Karpas-422 (cell line): ENCODE measurements at places on chromosomes 6 and 20.

DNA sequence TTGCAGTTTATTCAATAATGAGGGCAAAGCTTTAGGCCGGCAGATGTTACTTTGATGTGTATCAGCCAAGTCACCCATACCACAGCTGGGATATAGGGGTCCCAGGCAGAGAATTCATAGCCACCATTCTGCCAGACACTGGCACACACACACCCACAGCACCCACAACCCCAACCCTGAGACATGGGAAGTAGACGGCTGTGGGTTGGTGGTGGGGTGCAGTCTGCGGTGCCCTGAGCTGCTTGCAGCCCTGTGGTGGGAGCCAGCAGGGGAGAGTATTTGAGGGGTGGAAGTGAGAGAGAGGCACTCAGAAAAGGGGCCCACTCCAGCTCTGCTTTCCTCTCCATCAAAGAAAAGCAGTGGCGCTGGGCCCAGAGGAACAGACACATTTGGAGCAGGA is 125.3 kb downstream of the FOXO3 start:
- DNase-seq: no peak

DNA sequence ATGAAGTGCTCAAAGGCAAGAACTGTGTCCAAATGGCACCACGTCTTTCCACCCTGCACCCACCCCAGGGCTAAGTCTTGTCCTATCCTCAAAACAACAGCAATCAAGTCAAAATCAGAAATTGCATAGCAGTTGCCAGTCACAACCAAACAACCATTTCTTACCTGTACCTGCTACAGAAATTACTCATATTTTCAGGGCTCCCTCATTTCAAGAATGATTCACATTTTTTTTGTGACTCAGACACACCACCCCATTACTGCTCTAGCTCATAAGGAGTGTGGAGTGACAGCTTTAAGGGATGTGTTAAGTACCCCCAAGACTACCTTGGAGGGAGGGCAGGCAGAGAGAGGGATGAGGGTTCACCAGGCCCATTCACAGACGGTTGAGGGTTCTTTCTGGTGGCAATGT is 111.7 kb downstream of the TRERF1 start:
- DNase-seq: no peak

GRCh38 chr20:1229541-1229940 is 3.7 kb downstream of the RAD21L1 start:
- DNase-seq: no peak

GRCh38 chr6:130229645-130230044 is 6.9 kb upstream of the SAMD3 start:
- DNase-seq: no peak

GRCh38 chr20:36917943-36918342 is 33.6 kb downstream of the SAMHD1 start:
- no peak for DNase-seq

DNA sequence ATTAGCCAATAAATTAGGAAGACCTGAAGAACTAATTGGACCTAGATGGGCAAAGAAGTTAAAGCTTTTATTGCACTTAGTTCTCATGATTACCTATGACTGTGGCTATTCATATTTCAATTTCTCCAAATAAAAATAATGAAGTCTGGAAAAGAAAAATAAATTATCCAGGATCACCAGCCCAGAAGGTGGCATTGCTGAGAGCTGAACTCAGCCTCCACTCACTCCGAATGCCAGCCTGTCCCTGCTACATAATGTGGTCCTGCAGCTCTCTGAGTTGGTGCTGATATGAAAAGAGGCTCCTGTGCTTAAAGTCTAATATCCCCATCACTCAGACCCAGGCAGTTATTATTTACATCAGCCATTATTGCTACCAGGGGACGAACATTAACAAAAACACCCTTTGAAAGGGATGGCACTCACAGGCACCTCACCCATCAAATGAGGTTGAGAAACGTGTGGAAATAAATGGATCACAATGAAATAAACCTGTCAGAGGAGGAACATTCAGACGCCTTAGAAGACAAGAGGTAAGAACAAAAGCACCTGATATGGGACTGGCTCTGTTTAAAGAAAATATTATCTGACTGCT is 649.7 kb upstream of the CHD6 start:
- DNase-seq: no peak

- DNase-seq: no peak
These were observed 259.8 kb downstream of the UST start for GRCh38 chr6:149006671-149007070.

DNA sequence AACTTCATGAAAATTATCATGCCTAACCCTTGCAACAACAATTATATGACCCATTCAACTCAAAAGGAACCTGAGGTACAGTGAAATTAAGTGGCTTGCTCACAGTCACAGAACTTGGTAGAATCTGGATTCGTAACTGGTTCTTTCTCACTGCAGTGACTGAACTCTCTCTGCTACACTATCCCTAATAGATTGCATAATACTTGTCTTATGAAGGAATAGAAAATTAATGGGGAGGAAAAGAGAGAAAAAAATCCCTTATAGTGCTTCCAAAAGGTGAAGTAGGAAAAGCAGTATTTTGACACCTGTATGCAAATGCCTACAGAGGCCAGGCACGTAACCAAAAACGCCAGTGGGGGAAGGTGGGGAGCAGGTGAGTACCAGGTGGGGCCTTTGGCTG is 186.6 kb downstream of the LY86 start:
- no peak for DNase-seq

DNA sequence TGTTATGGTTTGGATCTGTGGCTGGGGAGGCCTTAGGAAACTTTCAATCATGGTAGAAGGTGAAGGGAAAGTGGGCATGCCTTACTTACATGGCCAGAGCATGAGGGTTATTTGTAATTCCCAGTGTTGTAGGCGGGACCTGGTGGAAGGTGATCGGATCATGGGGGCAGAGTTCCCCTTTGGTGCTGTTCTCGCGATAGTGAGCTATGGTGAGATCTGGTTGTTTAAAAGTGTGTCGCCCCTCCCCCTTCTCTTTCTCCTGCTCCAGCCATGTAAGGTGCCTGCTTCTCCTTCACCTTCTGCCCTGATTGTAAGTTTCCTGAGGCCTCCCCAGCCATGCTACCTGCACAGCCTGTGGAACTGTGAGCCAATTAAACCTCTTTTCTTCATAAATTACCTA is 145.8 kb downstream of the TFAP2C start:
- DNase-seq: no peak

DNA sequence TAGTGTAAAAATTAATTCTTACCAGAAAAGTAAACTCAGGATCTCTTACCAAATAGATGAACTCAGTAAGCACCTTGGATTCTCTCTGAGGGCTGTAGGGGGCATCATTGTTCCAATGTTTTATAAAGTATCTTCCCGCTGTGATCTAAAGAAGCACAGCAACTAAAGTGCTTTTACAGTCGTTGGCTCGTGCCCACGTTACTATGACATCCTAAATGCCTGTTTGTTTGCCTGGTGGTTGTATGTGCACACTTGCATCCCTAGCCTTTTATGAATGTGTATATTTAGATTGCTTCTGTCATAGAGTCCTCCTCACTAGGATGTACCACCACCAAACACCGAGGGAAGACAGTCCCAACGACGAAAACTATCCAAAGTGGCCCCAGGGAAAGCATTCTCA is 34.5 kb downstream of the SLX4IP start:
- peak; percentile 84 for DNase-seq

- no peak for DNase-seq
These were observed 86.6 kb downstream of the THBS2 start for GRCh38 chr6:169166896-169167580.

GRCh38 chr6:140376209-140376608 is 1001.8 kb upstream of the CITED2 start:
- no peak for DNase-seq

- no peak for DNase-seq
These were observed 63.3 kb downstream of the FAM50B start for GRCh38 chr6:3912361-3913076.

GRCh38 chr6:43887340-43887858 is 117.4 kb downstream of the VEGFA start:
- DNase-seq: no peak

- no peak for DNase-seq
These were observed 37.9 kb upstream of the SNAP25 start for GRCh38 chr20:10180651-10181235.

DNA sequence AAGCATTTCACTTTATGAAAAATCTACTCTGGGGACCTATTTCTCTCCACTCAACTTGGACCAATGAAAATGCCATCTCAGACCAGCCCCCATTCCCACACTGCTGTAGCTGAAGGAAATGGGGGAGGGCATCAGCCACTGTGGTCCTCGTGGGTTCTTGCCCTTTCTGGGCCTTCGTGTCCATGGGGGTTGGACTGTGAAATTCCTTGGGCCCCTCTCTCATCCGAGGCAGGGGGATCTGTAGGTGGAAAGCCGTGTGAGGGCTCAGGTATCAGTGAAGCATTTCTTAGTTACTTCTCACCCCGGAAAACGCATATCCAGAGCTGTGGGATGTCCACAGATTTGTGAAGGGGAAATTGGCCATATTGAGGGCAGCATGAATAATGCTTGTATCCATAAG is 147.9 kb downstream of the CDC5L start:
- DNase-seq: no peak

- DNase-seq: no peak
These were observed 307.0 kb downstream of the TAF4 start for GRCh38 chr20:61758564-61759200.

DNA sequence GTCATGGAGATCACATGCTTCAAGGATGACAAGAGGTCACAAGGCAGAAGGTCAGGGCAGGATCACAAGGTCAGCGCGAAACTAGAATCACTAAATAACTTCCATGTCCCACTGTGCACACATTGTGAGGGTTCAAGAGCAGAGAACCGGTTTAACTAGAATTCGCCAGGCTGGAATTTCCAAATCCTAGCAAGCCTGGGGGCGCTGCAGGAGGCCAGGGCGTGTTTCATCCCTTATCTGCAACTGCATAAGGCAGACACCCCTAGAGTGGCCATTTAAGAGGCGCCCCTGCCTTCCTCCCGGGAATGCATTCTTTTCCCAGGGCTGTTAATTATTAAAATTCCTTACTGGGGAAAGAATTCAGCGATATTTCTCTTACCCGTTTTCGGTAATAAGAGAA is 40.2 kb upstream of the SLC22A1 start:
- no peak for DNase-seq

GRCh38 chr20:20060234-20060998 is 8.1 kb downstream of the CFAP61 start:
- DNase-seq: no peak

- peak; percentile 61 for DNase-seq
These were observed 127.4 kb downstream of the CD24 start for GRCh38 chr6:106847116-106847515.

GRCh38 chr6:117624869-117625481 is 22.7 kb upstream of the GOPC start:
- peak; percentile 47 for DNase-seq

- DNase-seq: no peak
These were observed 190.6 kb upstream of the PMEPA1 start for GRCh38 chr20:57900226-57900905.

DNA sequence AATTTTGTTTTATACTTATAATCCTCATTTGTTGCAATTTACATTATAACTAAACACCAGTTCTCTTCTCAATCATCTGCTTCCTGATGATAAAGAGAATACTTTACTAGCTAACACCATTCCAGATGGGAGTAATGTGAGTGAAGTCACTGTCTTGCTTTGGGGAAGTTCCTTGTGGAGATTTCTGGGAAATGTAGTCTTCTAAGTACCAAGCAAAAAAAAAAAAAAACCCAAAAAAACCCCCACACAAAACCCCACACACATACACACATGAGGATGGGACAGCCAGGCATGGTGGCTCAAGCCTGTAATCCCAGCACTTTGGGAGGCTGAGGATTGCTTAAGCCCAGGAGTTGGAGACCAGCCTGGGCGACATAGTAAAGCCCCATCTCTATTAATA is 2.2 kb upstream of the SNPH start:
- no peak for DNase-seq

GRCh38 chr20:39133201-39133600 is 171.1 kb downstream of the DHX35 start:
- DNase-seq: no peak

GRCh38 chr6:114810468-114810867 is 467.6 kb upstream of the HS3ST5 start:
- DNase-seq: no peak

DNA sequence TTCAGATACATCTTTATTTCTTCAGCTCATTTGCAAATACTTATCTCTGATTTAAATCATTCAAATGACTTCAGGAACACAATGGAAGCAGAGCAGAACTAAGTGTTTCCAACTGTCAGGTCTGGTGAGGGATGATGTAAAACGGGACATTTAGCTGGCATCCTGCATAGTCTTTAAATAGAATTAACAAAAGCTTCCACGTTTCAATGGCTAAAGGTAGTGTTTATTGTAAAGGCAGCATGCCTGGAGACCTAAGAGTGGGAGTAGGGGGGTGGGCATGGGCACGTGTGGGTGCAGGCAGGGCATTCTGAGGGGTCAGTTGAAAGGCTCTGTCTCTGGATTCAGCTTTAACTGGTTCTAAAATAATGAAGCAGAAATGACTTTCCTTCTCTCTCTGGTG is 174.9 kb downstream of the PLCB1 start:
- no peak for DNase-seq

DNA sequence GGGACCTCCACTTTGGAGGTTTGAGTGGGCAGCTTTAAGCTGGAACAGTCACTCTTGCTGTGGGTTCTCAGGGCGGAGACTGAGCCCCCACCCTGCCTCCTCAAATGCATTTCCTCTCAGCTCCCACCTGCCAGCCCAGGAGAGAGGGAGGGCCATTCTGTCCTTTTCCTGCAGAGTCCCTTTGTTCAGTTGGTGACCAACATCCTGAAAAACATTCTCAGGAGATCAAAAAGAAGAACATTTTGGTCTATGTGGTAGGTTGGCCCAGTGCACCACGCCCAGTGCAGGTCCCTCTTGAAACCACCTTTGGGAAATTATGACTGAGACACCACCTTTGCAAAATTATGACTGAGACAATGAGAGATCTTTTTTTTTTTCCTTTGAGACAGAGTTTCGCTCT is 13.4 kb downstream of the SLC52A3 start:
- no peak for DNase-seq

GRCh38 chr20:57251344-57251743 is 15.1 kb downstream of the BMP7 start:
- no peak for DNase-seq
